NCI-H2029 (cell line): ENCODE measurements at places on chromosomes 16 and 17.

GRCh38 chr17:9389111-9389527 is 186.5 kb downstream of the STX8 start:
- no peak for DNase-seq

GRCh38 chr17:29007860-29008455 is 2.1 kb upstream of the SEZ6 start:
- DNase-seq = no peak

DNA sequence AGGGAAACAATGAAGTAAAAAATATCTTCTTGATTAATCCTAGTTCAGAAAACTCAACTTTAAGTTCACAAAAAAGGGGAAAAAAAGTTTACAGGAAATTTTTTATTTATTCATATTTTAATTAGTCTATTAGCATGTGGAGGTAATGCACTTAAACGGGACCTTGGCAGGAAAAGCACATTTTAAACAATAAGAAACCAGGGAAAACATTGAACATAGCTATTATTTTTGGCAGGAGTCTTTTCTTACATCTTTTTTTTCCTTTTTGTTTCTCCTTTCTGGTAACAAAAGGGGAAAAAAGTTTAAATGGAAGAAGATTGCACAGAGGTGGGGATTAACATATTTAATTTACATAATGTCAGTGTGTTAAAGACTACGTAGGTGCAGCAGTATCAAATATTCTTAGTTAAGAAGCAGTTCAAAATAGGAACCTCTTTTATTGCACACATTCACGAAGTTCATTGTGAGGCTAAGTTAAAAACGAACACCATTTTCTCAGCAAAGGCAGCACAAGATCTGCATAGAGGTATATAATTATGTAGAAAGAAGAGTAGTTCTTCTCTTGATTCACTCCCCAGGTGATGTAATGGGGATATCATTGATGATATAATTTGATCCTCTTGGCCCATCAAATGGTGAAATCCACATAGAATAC is 940.5 kb downstream of the CDH11 start:
- no peak for DNase-seq

- DNase-seq = no peak
These were observed 84.1 kb downstream of the AIPL1 start for GRCh38 chr17:6350806-6351205.

DNA sequence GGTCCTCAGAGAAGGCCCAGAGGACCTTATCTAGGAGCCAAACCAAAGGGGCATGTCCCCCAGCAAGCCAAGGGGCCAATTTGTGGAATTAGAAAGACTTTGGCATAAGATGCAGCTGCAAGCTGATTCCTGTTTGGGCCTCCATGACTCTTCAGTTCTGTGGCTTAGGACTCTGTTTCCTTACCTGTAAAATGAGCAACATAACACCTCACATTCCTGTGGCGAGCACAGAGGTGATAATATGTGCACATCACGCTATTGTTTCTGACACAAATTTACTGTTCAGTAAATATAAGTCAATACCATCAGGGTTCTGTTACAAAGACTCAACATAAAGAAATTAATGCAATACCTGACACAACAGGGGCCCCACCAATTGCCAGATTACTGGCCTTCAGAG is 57.7 kb downstream of the CDH11 start:
- no peak for DNase-seq

- no peak for DNase-seq
These were observed 75.9 kb upstream of the IRX6 start for GRCh38 chr16:55248058-55248457.

DNA sequence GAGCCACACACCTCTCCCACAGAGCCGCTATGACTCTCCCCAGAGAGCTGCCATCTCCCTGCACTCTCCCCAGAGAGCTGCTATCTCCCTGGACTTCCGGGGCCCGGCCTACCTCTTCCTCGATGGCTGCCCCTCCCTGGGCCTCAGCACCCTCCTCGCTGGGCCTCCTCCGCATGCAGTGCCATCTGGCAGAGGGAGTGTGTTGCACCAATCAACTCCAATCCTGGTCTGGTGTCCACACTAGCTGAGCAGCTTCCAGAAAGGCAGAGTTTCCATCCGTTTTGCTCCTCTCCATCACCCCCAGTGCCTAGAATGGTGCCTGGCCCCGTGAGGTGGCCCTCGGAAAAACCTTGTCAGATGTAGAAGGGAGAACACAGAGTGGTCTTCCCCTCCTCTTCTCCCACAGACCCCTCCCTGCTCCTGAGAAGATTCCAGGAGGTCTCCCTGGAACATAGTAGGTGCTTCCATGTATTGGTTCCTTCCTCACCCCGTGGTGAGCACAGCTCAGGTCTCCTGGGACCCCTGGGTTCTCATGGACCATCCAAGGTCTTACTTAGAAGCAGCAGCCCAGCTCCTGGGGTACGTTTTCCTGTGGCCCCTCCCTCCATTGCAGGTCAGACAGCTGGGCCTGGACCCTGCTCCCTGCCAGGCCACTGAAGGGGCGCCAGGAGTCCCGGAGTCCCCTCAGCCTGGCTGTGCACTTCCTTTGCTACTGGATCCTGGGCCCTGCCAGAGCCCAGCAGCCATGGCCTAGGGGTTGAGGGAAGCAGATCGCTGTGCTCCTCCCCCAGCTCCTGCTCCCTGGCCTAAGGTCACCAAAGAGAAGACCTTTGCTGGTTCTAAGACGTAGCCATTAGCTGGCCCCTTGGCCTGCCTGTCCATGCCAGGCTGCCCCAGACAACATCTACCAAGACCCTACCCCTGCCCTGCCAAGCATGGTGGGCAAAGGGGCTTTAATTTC is 233.8 kb upstream of the GSE1 start:
- DNase-seq = no peak

GRCh38 chr16:83187405-83187804 is 560.6 kb downstream of the CDH13 start:
- no peak for DNase-seq

DNA sequence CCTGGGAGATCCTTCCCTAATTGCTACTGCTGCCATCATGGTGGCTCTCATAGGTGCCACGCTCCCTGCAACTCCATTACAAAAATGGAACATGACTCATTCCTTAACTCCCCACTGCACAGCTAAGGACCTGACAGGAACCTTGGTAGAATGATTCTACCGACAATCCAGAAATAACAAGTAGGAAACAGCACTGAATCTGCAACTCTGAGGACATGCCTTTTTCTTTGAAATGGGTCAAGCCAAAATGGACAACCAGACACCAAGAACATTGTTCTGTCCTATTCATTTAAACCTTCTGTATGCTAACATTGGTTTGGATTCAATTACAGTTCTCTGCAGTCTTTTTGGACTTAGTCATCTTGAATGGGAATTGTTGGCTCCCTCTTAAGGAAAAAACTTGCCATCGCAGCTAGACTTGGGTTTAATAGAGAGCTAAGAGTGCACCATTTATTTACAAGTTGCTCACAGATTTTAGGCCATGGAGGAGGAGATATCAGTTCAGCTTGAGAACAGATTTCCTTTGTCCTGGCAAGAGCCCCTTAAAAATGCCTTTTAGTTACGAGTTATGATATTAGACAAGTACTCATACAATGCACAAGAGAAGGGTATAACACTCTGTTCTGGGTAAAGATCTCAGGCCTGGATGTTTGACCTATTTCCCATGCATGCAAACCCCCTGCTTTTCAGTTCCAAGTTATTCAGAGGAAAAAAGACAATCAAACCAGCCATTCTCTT is 20.9 kb upstream of the NSRP1 start:
- DNase-seq = no peak

DNA sequence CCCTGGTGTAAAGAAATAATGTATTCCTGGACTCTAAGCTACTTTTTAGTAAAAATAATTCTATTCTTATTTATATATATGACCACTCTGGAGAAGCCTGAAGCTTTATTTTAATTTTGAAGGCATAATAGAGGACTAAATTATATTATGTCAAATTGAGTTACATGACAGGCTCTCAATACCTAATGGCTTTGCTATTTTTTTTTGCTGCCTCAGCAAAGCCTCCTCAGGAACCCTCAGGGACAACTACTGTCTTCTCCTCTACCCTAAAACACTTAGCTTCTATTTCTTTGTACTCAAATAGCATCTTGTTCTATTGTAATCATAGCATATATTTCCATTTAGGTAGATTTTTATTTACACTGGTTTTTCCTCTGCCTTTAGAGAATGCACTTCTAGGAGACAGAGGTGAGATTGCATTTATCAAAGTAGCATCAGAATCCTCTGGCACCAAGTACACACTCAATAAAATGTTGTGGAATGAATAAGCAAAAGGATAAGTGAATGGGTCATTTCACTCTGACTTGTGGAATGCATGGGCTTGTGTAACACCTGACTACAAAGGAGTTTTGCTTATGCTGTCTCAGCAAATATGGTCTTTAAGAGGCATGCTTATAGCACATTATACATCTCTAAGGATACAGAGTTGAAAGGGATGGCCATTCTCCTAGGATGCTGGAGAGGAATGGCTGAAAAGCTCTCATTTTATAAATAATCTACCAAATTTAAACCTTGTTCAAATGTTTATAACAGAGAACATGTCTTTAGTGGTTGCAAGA is 605.2 kb downstream of the KCNJ2 start:
- no peak for DNase-seq

DNA sequence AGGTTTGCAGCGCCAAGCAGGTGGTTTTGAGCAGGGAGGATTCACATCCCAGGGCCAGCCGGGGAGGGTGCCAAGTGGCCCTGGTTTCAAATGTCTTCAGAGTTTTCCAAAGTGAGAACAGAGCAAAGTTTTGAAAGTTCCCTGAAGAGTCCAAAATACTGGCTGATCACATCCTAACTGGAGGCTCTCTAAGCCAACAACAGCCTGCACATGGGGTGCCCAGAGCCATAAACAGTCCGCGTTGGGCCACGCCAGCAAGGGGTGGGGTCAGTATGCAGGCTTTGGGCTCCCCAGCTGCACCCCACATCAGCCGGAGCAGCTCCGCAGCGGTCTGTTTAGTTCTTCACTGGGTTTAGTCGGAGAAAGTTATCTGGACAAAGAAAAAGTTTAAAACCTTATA is 150.9 kb downstream of the C16orf95 start:
- no peak for DNase-seq

GRCh38 chr16:28310796-28311195 is 18.5 kb downstream of the SBK1 start:
- no peak for DNase-seq

DNA sequence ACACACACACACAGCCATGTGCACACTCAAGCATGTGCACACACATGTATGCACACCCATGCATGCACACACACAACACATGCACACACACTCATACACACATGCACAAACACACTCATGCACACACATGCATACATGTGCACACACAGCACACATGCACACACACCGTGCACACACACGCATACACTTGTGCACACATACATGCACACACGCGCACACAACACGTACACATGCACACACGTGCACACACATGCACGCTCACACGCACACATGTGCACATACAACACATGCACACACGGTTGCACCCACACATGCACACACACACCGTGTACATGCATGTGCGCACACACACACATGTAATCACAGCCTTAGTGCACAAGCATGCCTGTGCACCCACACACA is 230.4 kb upstream of the GSE1 start:
- no peak for DNase-seq

- no peak for DNase-seq
These were observed 53.5 kb downstream of the DNAH3 start for GRCh38 chr16:21097151-21097550.

DNA sequence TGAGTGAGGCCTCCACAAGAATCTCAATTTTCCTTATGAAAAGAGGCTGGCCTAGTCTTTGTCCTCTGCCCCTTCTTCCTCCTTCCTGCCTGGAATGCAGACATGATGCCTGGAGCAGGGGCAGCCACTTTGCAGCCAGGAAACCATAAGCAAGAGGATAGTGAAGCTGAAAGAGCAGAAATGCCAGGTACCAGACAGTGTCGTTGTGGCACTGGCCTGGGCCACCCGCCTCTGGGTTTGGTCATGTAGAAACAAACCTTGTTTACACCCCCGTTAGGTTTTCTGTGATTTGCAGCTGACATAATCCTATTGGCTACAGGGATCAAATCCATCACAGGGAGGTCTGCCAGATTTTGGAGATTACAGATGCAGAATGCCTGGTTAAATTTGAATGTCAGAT is 16.5 kb downstream of the CBFA2T3 start:
- no peak for DNase-seq

GRCh38 chr17:68389041-68389440 is 68.3 kb downstream of the WIPI1 start:
- no peak for DNase-seq

DNA sequence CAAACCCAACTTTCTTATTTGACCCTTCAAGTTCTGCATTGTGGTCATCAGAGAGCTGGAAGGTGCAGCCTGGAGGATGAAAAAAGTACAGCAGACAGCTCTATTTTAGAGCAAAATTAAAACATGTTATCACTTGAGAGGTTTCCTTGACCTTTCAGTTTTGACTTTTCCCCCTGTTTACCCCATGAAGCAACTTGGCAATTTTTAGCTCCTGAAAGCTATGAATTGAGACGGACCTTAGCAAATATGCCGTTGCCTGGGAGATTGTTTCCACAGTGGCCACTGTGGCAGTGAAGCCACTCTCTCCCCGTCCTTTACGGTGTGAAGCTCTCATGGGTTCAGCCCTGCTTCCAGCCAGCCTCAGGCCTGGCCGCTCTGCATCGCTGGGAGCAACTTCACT is 398.6 kb downstream of the CPPED1 start:
- DNase-seq = no peak

GRCh38 chr17:81235822-81236740 is 2.8 kb downstream of the TEPSIN start:
- DNase-seq = no peak

- no peak for DNase-seq
These were observed 234.6 kb downstream of the TMEM114 start for GRCh38 chr16:8355675-8356074.

GRCh38 chr17:62630365-62631085 is 3.1 kb downstream of the MRC2 start:
- DNase-seq = no peak

DNA sequence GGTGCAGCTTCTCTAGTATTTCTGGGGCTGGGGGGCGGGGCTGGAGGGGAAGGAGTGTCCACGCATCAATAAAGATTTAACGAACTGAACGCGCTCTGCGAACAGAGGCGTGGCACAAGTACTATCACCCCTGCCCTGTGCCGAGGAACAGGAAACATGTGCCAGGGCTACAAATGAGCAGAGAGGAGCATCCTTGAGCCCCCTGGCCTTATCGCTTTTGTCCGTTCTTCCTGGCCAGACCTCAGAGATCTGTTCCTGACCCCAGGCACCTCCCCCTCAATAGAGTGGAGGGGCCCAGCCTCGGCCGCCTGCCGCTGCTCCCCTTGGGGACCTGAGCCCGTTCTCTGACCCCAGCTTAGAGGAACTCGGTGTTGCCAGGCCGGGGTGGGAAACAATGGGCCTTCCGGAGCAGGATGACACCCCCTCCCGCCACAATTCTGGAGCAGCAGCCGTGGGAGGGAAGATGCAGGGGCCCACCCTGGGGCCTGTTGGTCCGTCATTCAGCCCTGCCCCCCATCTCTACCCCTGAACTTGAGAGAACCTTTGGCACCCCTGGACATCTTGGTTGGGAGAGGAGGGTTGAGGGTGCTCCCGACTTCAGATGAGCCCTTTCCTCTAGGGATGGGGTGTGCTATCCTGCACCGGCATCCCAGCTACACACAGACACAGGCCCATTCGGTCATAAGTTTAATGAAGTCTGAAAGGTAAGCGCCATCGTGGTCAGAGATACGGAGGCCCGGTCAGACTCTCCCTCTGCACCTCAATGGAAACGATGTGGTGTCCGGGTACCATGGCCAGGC is 1.1 kb downstream of the NAA38 start:
- no peak for DNase-seq
